ENCODE measurements at places on chromosomes 2 and 18.

- no peak for DNase-seq
Observed at GRCh38 chr2:224837066-224837465, 120.9 kb upstream of the CCDC195 start.

- DNase-seq, result no peak
Observed at GRCh38 chr2:225310745-225311144, 88.8 kb upstream of the NYAP2 start.

GRCh38 chr2:29073933-29074332 lies 390 bp downstream of the PCARE start:
- no peak for DNase-seq

- DNase-seq, result no peak
Observed at GRCh38 chr2:119122663-119123062, 35.9 kb downstream of the C1QL2 start.

DNA sequence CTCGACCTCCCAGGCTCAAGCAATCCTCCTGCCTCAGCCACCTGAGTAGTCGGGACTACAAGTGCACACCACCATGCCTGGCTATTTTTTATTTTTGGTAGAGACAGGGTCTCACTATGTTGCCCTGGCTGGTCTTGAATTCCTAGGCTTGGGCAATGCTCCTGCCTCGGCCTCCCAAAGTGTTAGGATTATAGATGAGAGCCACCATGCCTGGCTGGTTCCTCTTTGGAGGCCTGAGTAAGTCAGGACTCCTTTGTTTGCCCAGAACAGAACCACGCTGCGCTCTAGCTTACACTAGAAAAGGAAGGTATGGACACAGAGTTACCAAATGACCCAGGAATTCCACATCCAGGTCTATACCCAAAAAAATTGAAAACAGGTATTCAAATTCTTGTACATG lies 135.9 kb upstream of the SLC1A4 start:
- DNase-seq, result no peak

DNA sequence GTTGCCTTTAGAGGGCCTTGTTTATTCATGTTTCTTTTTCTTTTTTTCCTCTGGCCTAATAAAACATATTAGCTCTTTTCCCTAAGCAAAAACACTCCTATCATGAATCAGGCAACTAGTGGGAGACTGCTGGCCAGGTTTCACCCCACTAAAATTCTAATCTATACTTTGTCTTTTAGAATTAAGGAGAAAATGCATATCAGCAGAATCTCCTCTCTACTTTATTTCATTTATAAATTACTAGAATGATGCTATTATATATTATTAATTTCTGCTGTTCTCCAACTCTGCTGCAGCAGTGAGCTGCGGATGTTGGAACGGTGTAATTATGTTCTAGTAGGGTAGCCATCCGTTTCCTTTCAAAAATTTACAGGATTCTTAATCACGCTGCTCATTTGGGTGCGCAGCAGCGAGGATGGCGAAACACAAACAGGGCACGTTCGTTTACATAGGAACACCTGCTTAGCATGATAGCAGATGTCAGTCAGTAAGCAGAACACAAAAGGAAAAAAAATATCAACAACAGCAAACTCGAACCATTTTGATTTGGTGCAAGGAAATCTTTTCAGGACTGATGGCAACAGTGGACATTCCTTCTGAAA lies 30.5 kb downstream of the ZEB2 start:
- no peak for DNase-seq

DNA sequence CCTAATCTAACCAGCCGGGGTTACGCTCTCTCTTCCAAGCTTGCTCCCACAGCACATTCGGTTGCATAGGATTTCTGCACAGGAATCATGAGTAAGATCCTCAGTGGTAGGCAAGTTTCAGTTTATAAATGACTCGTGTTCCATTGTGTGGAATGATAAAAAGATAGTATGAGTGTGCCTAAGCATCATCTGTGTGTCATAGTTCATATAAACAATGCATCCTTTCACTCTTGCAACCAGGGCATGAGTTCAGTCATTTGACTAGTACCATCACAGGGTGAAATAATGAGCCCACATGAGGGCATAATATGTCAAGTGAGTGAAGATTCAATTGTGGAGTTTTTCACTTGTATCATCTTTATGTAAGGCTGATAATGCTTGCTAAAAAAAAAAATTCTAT lies 417.1 kb upstream of the CDH2 start:
- DNase-seq, result no peak

GRCh38 chr2:210399440-210400041 lies 77.0 kb downstream of the LANCL1 start:
- peak; percentile 7 for DNase-seq

DNA sequence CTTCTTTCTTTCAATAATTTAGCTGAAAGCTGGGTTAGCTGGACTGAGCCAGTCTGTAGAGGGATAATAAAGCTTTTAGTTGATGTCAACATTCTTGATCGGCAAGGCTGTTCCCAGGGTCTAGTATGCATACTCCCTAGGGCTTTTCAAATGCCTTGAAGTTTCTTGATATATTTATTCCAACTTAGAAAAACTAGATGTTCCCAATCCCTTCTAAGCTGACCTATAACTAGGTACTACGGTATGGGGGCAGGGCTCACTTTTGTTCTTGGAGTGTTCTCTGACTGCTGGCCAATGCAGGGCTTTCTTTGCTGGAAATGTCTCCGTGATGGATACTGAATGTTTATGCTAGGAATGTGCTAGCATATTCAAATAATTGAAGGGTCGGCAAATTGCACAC lies 258.6 kb upstream of the TANK start:
- no peak for DNase-seq

- no peak for DNase-seq
Observed at GRCh38 chr2:241959751-241960269, 90.3 kb downstream of the RTP5 start.

- no peak for DNase-seq
Observed at GRCh38 chr2:218262631-218263586, 2.1 kb downstream of the GPBAR1 start.

GRCh38 chr2:33207151-33207740 lies 260.5 kb downstream of the LTBP1 start:
- no peak for DNase-seq

GRCh38 chr2:234606896-234607295 lies 110.0 kb upstream of the ARL4C start:
- DNase-seq, result no peak

DNA sequence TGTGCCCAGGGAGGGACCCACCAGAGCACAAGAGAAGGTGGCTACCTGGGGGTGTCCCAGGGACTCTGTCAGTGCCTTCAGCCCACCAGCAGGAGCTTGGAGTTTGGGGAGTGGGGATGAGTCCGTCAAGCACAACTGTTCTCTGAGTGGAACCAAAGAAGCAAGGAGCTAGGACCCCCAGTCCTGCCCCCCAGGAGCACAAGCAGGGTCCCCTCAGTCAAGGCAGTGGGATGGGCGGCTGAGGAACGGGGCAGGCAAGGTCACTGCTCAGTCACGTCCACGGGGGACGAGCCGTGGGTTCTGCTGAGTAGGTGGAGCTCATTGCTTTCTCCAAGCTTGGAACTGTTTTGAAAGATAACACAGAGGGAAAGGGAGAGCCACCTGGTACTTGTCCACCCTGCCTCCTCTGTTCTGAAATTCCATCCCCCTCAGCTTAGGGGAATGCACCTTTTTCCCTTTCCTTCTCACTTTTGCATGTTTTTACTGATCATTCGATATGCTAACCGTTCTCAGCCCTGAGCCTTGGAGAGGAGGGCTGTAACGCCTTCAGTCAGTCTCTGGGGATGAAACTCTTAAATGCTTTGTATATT lies 14.0 kb downstream of the ITM2C start:
- no peak for DNase-seq

- no peak for DNase-seq
Observed at GRCh38 chr2:20366672-20367116, 16.1 kb upstream of the PUM2 start.
